Progenitor cell of endocrine pancreas (in vitro differentiated cells): ENCODE measurements at places on chromosomes 5 and 9. TPM values are rescaled to one million over a fixed set of nuclear protein-coding genes. Genes with fewer than 3 reads are reported as not detected.

- DNase-seq: no peak
- H3K4me3 ChIP-seq: no peak overlapping the region
- peaks cover 25% of the 10 kb centered on the region for H3K4me1 ChIP-seq
- no peaks in the 10 kb centered on the region for H3K36me3 ChIP-seq
Observed at GRCh38 chr9:136163248-136163850, 41.6 kb downstream of the LHX3 start.

DNA sequence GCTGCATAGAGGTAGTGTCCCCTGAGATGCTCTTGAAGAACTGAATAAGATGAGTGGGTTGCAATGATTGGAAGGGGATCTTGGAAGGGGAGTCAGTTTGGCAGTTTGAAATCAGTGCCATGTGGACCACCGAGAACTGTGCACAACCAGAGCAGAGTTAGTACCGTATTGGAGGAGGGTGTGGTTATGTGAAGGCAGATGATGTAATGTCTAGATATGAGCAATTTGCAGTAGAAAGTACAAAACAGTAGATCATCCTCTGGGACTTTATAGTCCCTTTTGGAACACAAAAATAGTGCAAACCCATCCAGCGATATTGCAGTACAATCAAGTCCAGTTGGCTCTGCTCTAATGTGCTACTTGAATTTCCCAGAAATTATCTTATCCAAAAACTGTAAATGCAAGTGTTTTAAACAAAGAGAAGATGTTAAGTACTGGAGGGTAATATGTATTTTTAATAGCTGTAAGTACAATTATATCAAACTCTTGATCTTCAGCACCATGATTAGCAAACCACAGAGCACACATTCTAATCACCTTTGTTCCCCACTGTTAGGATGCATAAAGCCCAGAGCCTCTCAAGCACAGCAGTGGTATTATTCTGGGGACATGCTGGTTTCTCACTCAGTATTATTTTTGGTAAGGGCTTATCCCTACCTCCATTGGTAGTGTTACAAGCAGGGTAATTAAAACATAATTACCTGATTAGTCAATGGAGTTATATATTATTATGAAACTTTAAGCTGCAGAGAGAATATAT lies 41.5 kb downstream of the MEGF10 start:
- DNase-seq: no peak
- H3K36me3 ChIP-seq: no peaks in the 10 kb centered on the region
- H3K27me3 ChIP-seq: peaks cover 7% of the 10 kb centered on the region
- H3K4me3 ChIP-seq: no peak overlapping the region

The SLC6A19 gene
- 2.2 and 2.6 TPM in 2 replicates for total RNA-seq

DNA sequence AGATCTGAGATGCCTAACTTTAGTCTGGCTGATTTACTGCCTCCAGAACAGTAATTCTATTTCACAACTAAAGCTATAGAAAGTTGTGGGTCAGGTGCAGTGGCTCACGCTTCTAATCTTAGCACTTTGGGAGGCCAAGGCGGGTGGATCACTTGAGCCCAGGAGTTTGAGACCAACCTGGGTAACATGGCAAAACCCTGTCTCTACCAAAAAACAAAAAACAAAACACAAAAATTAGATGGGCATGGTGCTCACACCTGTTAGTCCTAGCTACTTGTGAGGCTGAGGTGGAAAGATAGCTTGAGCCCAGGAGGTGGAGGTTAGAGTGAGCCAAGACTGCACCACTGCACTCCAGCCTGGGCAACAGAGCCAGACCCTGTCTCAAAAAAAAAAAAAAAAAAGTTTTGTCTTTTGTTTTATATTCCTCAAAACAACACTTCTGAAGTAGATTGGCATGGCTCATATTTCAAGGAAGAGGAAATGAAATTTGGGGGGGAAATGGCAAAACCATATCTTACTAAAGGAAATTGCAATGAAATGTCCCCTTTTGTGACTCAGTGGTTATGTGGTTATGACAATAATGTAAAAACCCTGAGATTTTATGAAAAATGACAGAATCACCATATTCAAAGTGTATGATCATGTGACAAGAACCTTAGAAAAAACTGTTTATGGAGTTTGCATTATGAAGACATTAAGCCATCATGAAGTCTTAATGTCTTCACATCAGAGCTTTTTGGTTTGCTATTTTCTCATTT lies 16.2 kb downstream of the FNBP1 start:
- DNase-seq: no peak
- no peaks in the 10 kb centered on the region for H3K36me3 ChIP-seq
- H3K27ac ChIP-seq: no peak overlapping the region
- H3K27me3 ChIP-seq: no peaks in the 10 kb centered on the region
- no peak overlapping the region for H3K4me3 ChIP-seq

GRCh38 chr9:76602199-76602598 lies 143.2 kb downstream of the GCNT1 start:
- H3K36me3 ChIP-seq: no peaks in the 10 kb centered on the region
- no peaks in the 10 kb centered on the region for H3K27me3 ChIP-seq
- no peak overlapping the region for H3K4me3 ChIP-seq
- DNase-seq: no peak
- no peak overlapping the region for H3K27ac ChIP-seq

The CTNND2 gene
- 143 and 163 TPM in 2 replicates for total RNA-seq

DNA sequence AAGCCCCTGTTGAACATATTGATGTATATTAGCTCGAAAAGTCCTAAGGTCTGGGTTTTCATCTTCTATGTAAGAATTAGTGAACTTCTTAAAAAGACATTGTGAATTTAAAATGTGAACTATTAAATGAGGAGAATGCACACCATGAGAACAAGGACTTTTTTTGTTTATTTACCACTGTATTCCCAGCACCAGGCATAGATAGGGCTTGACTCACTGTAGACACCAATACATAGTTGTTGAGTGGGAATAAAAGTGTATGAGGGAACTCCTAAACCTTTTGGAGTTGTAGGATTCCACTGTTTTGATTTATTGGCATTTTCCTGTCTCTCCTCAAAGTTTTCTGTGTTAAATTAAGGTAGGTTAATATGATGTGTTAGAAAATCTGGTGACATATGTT lies 40.3 kb downstream of the NNT start:
- no peak for DNase-seq
- H3K4me3 ChIP-seq: no peak overlapping the region
- no peaks in the 10 kb centered on the region for H3K27me3 ChIP-seq
- peaks cover under 1% of the 10 kb centered on the region for H3K36me3 ChIP-seq
- no peaks in the 10 kb centered on the region for H3K4me1 ChIP-seq

- H3K36me3 ChIP-seq: peaks cover 2% of the 10 kb centered on the region
- H3K4me3 ChIP-seq: no peak overlapping the region
- peaks cover 22% of the 10 kb centered on the region for H3K27me3 ChIP-seq
- peak; percentile 64 for DNase-seq
- peak overlapping the region; percentile 33 for H3K27ac ChIP-seq
Observed at GRCh38 chr5:4868140-4868735, 271.9 kb upstream of the ADAMTS16 start.

The PCSK1 gene
- total RNA-seq: 1.9 and 2.0 TPM in 2 replicates

The AK6 gene
- 34.0 and 36.1 TPM in 2 replicates for total RNA-seq

The PRR7 gene
- 11.7 and 13.1 TPM in 2 replicates for total RNA-seq

GRCh38 chr5:41891066-41891707 lies 13.0 kb upstream of the RIMOC1 start:
- no peaks in the 10 kb centered on the region for H3K36me3 ChIP-seq
- DNase-seq: no peak
- peaks cover 11% of the 10 kb centered on the region for H3K27me3 ChIP-seq
- H3K4me3 ChIP-seq: no peak overlapping the region
- H3K4me1 ChIP-seq: peaks cover 1% of the 10 kb centered on the region

The IFNK gene
- total RNA-seq: not detected in 2 replicates

The ENTPD8 gene
- 2.7 and 3.2 TPM in 2 replicates for total RNA-seq

DNA sequence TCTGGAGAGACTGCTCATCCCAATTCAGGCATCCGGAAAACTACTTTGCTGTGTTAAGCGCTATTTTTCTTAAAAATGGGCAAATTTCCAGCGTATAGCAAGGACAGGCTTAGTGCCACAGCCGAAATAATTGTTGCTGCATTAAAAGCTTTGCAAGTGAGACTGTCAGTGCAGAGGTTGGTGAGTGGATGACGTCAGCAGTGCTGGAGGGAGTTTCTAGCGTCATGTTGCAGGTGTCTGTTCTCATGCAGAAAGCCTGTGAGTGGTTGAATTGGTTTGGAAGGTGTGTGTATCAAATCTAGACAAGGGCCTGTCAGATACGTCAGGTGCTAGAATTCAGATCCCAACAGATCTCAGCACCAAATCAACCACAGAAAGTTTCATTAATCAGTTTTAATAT lies 204.4 kb downstream of the TRIO start:
- peaks cover 12% of the 10 kb centered on the region for H3K4me1 ChIP-seq
- no peak overlapping the region for H3K27ac ChIP-seq
- H3K4me3 ChIP-seq: no peak overlapping the region
- peaks cover 19% of the 10 kb centered on the region for H3K36me3 ChIP-seq
- H3K27me3 ChIP-seq: no peaks in the 10 kb centered on the region
- no peak for DNase-seq

The NUTM2F gene
- 0.16 TPM in 1 of 2 replicates, not detected in the other for total RNA-seq

The EQTN gene
- total RNA-seq: 1.1 and 1.4 TPM in 2 replicates

DNA sequence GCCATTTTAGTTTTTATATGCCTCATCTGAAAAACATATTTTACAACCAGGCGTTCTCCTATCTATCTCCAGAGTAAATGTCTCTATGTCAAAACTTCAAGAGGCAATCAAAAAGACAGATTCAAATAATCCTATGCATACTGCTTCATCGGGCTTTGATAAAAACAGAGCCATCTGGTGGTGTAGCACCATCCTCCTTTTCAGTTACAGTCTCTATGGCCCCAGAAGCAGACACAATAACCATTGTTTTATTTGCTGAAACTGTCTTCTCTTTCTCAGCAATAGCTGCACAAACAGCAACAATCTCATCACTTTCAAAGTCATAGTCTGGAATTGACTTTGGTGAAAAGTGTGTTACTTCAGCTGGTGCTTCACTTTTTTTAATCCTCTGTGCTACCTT lies 36.3 kb downstream of the PTGER4 start:
- no peak for DNase-seq
- no peak overlapping the region for H3K4me3 ChIP-seq
- no peak overlapping the region for H3K27ac ChIP-seq
- H3K36me3 ChIP-seq: peaks cover 34% of the 10 kb centered on the region
- H3K27me3 ChIP-seq: no peaks in the 10 kb centered on the region

DNA sequence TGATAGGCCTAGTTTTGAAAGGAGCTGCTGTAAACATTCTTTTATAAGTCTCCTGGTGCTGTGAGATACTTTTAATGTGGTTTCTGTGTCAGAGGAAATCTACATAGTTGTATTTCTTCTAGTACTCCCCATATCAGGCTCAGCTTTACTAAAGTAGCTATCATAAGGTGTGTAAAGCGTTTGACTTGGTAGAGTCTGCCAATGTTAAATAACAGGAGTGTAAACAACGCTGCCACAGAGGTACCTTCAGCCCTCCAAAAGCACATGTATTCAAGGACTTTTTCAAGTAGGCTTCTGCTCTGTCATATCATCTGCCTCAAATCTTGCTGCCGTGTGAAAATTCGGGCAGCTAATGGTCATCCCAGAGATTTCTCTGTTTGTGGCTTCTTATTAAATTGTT lies 142.7 kb downstream of the ZSWIM6 start:
- peaks cover 5% of the 10 kb centered on the region for H3K4me1 ChIP-seq
- H3K36me3 ChIP-seq: peaks cover 24% of the 10 kb centered on the region
- H3K4me3 ChIP-seq: no peak overlapping the region
- DNase-seq: no peak
- H3K27ac ChIP-seq: peak overlapping the region; percentile 26

GRCh38 chr9:98091735-98092612 lies 27.0 kb downstream of the TRIM14 start:
- H3K27ac ChIP-seq: no peak overlapping the region
- H3K36me3 ChIP-seq: no peaks in the 10 kb centered on the region
- no peaks in the 10 kb centered on the region for H3K4me1 ChIP-seq
- H3K4me3 ChIP-seq: no peak overlapping the region
- no peak for DNase-seq

The FOXD4 gene
- total RNA-seq: 0.50 and 0.58 TPM in 2 replicates

DNA sequence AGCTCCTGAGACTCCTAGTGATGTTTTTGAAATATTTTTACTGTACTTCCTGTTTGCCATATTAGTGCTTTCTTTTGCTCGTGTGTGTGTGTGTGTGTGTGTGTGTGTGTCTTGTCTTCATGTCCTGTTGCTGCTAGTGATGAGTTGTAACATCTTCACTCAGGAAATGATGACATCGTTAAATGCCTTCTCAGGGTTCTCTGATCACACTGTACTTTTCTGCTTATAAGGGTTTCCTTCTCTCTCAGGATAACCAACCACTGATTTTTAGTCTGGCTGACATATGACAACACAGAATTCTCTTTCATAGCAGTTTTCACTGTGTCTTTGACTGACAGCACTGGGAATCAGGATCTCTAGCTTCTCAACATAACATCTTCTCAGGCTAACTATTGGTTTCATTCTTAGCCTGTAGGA lies 16.1 kb downstream of the SV2C start:
- no peaks in the 10 kb centered on the region for H3K36me3 ChIP-seq
- H3K4me1 ChIP-seq: peaks cover 3% of the 10 kb centered on the region
- H3K4me3 ChIP-seq: no peak overlapping the region
- no peak for DNase-seq
